M059J (cell line): ENCODE measurements at places on chromosomes 5 and 9.
A peak's percentile ranks its signal among the peaks of the same experiment; 100 is the strongest.

DNA sequence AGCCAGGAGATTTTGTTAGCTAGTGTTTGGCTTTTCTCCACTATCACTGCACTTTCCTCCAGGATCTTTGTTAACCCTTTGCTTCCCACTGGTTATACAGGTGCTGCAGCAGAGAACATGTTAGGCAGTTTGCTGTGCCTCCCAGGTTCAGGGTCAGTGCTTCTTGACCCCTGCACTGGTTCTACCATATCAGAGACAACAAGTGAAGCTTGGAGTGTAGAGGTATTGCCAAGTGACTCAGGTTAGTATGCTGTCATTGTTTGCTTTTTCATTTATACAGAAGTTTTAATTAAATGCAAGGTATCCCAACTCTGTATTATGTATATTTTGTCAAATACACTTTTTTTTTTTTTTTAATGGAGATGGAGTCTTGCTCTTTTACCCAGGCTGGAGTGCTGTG lies 68.4 kb downstream of the GAPVD1 start:
- peak; percentile 10 for DNase-seq

- DNase-seq: peak; percentile 84
These were observed 67.4 kb downstream of the CTSL start for GRCh38 chr9:87793292-87793691.

DNA sequence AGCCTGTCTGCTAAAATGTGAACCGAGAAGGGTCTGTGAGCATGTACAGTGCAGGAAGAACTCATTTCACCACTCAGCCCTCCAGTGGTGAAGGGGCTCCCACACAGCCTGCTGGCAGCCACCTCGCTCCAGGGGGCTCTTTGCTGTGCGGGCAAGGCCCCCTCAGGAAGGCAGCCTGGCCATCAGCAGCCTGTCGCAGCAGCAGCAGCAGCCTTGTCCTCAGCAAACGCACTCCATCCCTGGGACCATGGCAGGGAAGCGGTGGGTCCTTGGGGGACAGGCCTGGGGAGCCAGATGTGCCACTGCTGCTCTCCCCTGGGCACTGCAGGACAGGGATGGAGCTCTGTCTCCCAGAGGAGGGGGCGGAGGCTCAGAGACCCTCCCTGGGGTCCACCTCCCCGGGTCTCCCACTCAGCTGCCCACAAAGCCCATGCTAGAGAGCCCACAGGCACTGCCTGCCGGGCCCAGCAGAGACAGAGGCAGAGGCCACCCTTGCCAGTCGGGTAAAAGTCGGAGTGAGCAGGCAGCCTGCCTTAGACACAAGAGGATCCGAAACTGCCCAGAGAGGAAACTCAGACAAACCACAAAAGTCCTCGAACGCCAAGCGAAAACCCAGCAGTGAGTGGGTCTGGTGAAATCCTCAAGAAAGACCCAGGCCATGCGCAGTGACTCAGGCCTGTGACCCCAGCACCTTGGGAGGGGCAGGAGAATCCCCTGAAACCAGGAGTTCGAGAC lies 8.0 kb downstream of the BRD3 start:
- DNase-seq: no peak

DNA sequence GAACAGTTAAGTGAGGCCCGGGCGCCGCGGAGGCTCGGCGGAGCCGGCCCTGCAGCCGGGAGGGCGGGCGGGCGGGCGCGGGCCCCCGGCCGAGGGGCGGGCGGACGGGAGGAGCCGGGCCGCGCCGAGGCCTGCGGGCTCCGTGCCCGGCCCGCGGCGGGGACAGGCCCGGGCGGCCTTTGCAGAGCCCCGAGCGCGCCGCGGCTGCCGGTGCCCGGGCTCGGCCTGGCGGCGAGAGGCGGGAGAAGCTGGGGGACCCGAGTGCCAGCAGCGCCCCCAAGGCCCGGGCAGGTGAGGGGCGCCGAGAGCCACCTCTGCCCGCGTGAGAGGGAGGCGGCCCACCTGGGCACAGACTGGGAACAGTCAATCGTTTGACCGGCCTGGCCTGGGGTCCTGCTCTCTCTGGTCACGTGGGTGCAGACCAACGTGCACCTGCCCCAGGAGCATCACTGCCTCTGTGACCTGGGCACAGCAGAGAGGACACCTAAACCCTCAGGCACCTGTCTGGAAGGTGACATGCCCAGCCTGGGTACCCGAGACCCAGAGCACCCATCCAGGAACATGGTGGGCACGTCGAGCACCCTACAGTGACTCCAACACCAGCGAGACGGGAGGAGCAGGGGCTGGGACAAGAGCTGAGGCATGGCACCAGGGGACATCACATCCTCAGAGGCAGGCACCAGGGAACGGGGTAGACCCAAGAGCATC lies 531 bp downstream of the MVB12B start:
- DNase-seq: no peak

DNA sequence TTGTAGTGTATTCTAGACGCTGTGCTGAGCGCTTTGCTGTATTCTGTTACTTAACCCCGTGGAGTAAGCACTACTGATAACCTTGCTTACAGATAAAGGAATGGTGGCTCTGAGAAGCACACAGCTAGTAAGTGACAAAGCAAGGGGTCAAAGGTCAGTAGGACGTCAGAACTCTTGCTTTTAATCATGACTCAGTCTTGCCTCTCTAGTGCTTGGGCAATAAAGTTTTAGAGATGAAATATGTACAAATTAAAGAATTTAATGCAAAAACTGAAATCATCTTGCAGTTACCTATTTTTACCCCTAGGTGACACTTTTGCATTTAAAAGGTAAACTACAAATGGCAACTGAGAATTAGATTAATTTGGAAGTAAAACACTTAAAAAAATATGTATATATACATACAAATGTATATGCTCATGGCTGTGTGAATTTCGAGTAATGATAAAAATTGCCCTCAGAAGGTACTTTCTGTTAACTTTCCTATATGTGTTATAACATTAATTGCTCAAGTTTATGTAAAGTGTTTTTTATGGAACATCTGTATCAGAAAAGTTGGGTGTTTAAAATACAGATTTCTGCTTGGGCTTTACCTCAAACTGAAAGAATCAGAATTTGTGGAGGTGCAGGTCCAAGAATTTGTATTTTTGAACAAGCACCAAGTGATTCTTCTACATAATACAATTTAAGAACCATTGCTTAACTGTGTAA lies 175.1 kb upstream of the DAB2 start:
- peak; percentile 46 for DNase-seq

GRCh38 chr5:88281322-88281721 lies 12.7 kb upstream of the TMEM161B start:
- peak; percentile 51 for DNase-seq

DNA sequence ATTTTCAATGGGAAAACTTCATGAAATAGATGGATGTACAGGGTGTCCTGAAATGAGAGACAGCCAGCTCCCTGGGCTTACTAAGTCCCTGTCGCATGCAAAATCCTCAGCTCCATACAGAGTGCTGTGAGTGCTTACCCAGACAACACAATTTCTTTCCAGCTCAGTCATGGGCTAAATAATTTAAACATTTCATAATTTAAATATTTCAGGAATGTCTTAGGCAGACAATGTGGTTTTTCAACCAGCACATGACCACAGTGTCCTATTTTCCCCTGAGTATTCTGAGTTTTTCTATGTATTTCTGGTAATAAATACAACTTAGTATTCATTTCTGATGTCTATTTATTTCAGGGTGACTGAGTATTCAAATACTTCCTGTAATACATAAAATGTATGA lies 188.5 kb upstream of the SNX2 start:
- peak; percentile 5 for DNase-seq

GRCh38 chr5:170426149-170426767 lies 37.1 kb upstream of the KCNMB1 start:
- no peak for DNase-seq

GRCh38 chr5:39169081-39169480 lies 50.3 kb downstream of the FYB1 start:
- no peak for DNase-seq

DNA sequence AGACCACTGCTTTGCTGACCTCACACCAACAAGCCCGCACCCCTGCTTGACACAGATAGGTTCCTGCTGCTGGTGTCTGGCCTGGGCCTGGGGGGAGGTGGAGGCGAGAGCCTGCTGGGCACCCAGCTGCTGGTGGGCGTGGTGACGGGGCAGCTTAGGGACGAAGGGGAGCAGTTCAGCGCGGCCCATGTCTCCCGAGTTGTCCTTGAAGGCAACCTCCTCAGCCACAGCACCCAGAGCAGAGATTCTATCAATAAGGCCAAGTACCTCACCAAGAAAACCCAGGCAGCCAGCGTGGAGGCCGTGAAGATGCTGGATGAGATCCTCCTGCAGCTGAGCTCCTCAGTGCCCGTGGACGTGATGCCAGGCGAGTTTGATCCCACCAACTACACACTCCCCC lies 313.3 kb downstream of the NR2F1-AS1 start:
- DNase-seq: no peak

DNA sequence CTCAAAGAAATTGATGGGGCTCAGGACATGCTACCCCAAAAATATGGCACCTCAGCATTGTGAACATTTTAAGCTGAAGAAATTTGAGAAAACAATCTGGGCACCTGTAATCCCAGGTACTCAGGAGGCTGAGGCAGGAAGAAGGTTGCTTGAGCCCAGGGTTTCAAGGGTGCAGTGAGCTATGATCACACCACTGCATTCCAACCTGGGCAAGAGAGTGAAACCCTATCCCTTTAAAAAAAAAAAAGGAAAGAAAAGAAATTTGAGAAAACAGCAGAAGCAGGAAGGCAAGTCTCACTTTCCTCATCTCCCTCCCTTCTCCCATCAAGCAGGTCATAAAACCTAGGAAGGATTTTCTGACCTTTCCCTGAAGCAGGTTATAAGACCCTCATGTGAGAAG lies 23.6 kb downstream of the TPD52L3 start:
- DNase-seq: no peak

GRCh38 chr5:81234801-81235200 lies 1.7 kb downstream of the CKMT2 start:
- DNase-seq: no peak

GRCh38 chr5:93911609-93912008 lies 170.2 kb upstream of the POU5F2 start:
- no peak for DNase-seq

GRCh38 chr9:86253577-86253976 lies 5.9 kb downstream of the C9orf153 start:
- DNase-seq: no peak

DNA sequence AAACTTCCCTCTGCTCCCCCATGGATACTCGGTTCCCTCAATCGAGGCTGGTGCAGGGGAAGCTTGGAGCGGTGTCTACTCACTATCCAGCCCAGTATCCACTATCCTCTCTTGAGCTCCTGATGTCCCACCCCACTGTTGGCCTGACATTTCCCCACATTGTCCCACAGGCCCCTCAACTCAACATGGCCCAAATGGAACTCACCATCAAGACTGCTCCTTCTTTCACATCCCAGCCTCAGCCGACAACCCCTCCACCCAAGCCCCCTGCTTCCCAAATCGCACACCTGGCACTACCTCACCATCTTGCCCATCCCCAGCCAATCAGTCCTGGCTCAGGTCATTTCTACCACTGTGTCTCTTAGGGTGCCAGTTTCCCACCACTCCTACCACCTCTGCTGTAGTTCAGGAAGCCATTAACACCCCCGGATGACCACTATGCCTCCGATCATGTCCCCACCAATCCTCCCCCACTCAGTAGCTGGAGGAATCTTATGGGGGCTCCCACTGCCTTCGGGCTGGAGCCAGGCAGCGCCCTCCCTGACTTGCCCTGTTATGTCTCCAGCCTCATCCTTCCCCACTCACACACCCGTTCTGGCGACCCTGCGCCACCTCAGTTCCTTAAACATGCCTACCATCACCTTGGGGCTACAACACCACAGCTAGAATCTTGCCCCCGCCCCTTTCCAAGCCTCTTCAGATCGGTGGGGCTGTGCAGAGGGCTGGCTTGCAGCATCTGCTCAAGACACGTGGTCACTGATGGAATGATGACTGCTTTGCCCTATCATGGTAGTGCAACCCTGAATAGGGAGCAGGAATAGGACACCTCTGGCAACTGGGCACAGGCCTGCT lies 273.6 kb downstream of the FSTL4 start:
- no peak for DNase-seq

DNA sequence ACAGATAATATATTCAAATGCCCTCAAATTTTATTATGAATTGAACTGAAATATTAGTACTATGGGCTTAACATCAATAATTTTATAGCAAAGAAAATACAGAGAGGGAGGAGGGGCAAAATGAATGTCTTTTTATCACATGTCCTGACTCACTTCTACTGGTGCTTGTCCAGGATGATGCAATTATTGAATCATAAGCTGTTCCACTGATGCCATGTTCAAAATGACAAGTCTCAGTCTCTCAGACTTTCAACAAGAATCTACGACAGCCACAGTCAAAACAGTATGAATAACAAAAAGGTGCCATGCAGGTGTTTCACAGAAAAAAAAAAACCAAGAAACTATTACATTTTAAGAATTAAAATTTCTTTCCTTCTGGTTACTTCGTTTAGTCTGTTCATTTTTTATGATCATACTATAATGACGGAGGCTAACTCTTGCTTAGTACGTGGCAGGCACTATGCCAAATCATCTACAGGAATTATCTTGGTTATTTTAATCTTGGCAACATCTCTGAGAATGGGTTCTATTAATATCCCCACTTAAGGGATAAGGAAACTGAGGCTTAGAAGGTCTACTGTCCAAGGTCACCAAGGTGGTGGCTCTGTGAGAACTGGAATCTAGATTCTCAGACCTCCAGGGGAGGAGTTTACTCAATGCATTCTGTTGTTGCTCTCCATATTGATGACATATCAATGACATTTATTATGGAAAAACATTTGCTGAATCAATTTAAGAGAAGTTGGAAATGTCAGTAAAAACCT lies 61.5 kb downstream of the NR3C1 start:
- peak; percentile 67 for DNase-seq
